Breast epithelium (tissue), 4 donors: ENCODE measurements at places on chromosomes 11 and 22.

DNA sequence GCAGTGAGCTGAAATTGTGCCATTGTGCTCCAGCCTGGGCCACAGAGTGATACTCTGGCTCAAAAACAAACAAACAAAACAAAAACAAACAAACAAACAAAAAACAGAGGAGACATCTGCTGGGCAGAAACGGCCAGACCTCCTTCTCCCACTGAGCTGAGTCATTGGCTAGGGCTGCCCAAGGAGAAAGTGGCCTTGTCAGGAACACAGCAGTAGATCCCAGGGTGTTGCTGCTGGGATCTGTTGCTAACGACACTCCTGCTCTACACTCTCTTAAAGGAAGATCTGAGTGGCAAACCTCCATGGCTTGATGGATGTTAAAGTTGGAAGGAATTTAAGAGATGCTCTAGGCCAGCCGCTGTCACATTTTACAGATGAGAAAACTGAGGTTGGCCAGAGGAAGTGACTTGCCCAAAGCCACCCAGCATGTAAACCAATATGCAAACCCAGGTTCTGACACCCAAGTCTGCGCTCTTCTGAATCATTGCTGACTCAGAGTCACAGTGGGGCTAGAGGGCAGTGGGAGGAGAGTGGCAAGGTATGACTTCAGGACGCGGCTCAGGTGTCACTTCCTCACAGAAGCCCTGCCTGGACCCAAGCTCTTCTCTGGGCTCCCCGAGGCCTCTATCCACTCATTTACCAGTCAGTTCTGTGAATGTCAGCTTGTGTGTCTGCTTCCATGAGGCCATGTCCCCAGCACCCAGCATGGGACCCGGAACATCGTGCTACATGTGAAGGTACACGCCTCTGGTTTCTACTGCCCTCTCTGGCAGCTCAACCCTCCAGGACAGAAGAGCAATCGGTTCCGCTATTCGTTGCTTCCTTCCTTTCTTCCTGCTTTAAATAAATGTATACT, 11.3 kb upstream of the GDPD5 start:
- no peak for DNase-seq

GRCh38 chr22:32620992-32621391, 146.4 kb downstream of the FBXO7 start:
- no peak for DNase-seq

- peak; percentile 49 for DNase-seq
Measured at GRCh38 chr22:22342697-22343580, 98.4 kb downstream of the VPREB1 start.

DNA sequence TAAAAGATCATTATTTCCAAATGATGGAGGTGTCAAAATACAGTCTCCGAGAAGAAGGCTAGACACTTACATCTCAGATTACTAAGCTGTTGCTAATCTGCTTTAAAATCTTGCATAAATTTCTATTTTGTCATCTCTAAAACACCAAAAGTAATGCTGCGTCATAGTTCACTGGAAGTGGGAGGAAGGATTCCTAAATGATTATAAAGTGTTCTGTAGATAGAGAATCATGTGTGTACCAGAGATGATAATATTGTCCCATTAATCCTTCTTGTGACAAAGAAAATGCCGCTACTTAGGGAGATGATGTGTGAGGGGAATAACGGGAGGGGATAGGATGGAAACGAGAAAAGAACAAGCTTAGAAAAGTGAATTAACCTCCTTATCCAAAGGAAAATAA, 268.6 kb downstream of the JRKL start:
- no peak for DNase-seq

DNA sequence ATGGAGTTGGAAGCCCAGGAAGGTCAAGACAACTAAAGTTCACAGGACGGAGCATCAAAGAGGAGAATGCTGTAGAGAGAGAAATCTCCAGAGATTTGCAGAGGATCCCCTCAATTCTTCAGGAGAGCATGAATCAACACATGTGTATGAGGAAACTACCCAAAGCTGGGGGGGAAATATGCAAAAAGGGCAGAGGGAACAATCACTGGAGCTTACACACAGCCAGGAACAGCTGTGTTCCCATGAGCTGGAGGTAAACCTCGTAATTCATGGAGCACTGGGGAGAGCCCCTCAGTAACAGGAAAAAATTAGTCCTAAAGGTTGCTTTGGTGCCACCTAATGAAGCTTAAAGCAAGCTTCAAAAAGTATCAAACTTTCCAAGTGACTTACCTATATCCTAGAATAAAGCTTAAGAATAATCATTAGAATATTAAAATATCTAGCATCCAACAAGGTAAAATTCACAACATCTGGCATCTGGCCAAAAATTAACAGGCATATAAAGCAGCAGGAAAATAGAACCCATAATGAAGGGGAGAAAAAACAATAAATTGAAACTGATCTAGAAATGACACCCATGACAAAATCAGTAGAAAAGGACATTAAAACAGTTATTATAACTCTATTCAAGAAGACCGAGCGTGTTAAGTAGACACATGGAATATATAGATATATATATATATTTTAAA, 134.2 kb downstream of the STK33 start:
- no peak for DNase-seq

DNA sequence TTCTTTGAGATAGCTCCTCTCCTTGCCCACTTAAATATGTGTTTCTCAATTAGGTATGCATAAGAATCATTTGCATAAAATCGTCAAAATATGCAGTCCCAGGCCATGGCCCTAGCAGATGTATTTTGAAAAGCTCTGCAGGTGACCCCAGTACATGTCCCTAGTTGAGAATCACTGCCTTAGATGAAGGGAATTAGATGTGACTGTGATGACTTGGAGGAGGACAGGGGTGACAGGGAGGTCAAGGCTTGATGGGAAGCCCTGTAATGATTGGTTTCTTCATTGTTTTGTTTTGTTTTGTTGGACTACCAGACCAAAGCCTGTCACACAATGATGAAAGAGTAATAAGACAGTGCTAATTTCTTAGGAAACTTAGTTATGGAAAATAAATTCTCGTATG, 74.4 kb downstream of the TNRC6B start:
- DNase-seq: no peak

- DNase-seq: no peak
Measured at GRCh38 chr22:37431366-37431765, 4.1 kb upstream of the ELFN2 start.

DNA sequence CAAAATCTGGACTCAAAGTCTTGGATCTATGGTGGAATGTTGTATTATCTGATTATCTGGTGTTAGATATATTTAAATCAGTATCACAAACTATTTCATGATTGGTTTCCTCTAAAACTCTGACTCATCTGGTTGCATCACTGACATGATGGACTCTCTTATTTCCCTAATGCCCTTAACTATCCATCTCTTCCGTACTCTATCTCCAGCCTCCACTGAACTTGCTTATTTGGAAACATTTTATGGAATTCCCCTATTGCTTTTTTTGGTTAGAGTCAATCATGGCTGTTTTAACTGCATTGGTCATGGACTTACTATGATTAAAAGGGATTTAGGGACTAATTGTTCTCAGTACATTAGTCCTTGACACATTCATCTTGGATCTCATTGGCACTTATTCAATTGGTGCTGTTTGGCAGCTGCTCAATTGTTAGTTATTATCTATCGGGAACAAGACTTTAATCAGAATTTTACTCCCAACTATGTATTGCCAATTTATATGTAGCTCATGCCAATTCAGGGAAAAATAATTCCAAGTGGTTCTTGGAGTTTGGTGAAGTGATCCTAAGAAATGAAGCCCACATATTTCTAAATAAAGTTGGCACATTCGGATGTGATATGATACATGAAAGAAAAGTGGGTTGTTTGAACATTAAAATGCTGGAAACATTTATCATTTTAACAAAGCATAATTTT, 942.0 kb upstream of the CCDC90B start:
- DNase-seq: no peak

DNA sequence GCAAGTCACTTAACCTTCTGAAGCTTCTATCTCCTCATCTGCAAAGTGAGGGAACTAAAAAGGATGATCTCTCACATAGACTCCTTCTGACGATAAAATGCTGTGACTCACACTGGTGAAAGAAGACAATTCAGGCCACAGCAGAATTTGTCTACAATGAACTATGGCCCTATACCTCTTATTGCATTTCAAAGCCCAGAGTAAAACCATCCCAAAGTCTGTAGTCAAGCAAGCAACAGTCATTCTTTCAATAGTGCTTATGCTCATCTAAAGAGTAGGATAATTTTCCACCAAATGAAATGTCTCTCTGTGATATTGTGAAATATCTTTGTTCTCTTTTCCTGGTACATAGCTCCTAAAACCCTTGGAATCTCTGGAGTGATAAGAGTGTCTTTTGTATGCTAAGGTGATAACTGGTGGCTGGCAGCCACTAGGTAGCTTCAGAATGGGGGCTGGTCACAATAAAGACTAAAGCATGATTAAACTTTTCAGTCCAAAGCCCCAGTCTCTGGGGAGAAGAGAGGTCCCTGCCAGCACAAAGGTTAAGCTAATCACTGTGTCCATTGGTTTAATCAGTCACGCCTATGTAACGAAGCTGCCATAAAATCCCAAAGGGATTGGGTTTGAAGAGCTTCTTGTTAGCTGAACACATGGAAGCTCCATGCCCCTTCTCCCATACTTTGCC, 30.8 kb downstream of the SYTL2 start:
- DNase-seq: no peak

- peak; percentile 71 for DNase-seq
Measured at GRCh38 chr22:35638410-35638809, 9.8 kb upstream of the APOL6 start.

- no peak for DNase-seq
Measured at GRCh38 chr11:31809857-31810778, 1.0 kb downstream of the PAX6 start.

GRCh38 chr11:45843158-45843924, 3.9 kb upstream of the CRY2 start:
- peak; percentile 95 for DNase-seq

DNA sequence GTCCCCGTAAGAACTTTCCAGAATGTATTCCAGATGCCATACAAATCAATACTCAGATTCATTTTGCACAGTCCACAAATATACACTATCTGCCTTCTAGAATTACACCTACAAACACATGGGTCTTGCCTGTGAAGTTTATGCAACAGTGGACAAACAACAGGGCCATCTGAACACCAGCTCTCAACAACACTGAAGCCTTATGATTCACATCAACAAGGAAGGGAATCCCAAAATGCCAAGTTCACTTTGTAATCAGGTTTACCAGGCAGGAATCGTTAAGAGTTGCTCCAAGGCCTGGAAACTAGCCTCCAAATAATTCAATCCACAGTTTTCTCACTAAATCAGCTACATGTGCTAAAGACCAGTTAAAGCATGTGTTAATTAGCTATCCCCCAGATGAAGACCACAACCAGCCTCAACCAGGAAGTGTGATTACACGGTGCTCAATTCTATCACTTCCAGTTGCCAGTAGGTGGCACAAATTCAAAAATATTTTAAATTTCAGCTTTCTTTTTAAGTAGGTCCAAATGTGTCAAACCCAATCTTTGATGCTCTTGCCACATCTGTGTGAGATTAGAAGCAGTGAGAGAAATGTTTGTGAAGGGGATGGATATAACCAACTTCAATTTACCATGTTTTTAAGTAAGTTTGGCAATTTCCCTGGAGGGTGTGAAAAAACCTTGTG, 139.1 kb upstream of the BDNF start:
- no peak for DNase-seq

DNA sequence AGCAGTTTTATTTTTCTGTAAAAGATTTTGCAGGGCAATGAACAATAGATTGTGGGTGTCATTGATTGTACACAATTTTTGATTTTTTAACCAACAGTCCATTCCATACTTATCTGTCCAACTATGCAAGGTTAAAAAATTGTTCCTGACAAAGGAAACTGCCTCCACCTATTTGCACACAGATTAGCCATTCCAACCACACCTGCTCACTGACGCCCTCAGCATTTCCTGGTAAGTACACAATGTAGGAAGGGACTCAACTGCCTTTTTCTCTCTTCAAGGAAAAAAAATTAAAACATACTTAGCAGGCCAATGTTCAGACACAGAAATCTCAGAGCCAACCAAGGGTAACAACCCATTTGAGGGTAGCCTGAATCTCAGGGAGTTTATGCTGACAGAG, 4.3 kb upstream of the FUT4 start:
- no peak for DNase-seq

DNA sequence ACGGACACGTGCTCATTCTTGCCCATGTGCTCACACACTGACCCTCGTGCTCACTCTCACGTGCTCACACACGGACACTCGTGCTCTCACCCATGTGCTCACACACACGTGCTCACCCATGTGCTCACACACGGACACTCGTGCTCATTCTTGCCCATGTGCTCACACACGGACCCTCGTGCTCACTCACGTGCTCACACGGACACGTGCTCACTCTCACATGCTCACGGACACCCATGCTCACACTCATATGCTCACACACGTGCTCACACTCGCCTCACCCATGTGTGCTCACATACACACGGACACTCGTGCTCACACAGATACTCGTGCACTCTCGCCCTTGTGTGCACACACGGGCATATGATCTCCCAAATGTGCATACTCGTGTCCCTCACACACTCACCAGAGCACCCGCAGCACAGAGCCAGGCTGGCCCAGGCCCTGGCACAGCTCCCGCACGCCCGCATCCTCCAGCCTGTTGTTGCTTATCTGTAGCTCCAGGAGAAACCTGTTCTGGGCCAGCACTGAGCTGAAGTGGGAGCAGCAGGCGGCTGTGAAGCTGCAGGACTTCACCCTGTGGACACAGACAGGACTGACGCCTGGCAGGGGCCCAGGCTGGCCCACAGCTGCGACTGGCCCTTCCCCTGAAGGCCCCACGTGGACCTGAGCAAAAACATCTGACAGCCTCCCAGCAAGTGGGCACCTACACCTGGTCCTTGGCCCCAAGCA, 9.3 kb downstream of the RNH1 start:
- no peak for DNase-seq

DNA sequence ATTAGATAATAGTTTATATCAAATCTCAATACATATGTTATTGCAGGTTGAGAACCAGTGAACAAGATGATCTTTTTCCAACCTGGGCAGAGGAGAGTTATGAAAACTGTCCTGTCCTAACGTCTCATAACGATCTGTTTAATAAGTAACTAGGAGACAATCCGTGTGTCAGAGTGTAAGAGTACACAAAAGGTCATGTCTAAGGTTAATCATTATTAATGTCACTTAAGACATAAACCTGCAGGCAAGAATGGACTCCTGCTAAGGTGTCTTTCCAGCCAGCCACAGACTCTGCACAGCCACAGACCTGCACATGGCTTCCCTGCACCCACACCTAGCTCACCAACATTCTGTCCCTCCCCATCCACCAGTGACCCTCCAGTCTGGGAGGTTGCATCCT, 10.1 kb downstream of the SLC5A4 start:
- DNase-seq: no peak

DNA sequence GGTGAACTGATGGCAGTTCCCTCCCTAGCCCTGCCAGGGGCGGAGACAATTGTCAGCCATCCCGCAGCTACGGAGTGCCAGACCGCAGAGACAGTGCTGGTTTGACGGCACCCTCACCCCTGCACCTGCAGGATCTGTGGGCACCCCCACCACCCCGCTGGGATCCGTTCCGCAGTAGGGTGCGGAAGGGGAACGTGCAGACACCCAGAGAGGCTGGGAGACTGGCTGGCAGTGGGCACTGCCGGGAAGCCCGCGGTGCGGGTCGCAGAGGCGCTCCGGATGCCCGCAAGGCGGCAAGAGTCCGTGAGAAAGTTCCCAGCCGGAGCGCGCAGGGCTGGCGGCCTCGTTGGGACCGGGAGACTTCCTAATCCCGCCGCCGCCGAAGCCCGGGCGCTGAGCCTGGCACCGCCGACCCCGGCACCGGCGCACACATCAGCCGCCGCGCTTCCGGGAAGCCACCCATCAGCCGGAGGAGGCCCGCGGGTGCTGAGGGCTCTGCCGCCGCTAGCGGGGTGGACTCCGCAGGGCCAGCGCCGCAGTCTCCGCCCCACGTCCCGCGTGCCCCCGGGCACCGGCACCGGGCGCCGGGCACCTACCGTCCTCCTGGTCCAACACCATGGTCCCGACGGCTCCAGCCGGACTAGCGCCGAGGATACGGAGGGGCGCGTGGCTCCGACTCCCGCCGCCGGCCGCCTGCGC, 4.3 kb upstream of the LMO1 start:
- DNase-seq: no peak
